ENCODE measurements at places on chromosomes 6 and 20.

- DNase-seq, result no peak
Measured at GRCh38 chr6:2865694-2866151, 24.1 kb upstream of the SERPINB1 start.

GRCh38 chr6:157491571-157492232, 110.7 kb downstream of the ZDHHC14 start:
- no peak for DNase-seq

DNA sequence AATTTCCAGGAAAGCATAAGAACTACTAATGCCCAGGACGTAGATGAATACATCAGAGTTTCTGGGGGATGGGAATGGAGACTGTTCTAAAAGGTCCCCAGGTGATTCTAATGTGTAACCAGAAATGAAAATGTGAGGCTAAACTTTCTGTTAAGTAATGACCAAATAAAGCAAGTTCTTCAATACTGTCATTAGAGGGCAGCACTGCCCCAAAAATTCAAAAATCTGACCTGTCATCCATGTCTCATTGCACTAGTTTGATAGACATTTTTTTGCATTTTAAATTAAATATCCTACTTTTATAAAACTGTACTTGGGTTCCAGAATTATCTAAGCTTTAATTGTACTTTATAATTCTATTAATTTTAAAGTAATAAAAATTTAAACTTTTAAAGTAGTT, 94.9 kb downstream of the RFX6 start:
- DNase-seq, result no peak

DNA sequence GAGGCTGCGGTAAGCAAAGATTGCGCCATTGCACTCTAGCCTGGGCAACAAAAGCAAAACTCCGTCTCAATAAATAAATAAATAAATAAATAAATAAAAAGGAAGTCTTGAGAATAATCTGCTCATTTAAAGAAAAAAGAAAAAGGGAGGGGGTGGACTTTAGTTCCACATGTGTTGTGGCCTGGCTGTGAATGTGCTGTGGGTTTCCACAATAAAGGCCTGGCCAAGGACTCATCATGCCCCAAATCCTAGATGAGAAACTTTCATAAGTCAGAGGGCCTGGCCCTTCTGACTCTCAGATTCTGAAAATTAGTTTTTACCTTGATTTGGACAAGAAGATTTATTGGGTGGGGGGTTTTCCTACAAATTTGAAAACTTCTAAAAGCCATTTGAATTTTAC, 48.4 kb downstream of the RIOK1 start:
- no peak for DNase-seq

GRCh38 chr20:24659835-24660234, 190.4 kb downstream of the SYNDIG1 start:
- DNase-seq, result no peak
